ENCODE measurements at places on chromosomes 1 and 21. TPM values are rescaled to one million over a fixed set of nuclear protein-coding genes. Genes with fewer than 3 reads are reported as not detected.
A peak's percentile ranks its signal among the peaks of the same experiment; 100 is the strongest.

The TAF1A gene
- polyA plus RNA-seq = 5.1 TPM

The BGLAP gene
- not detected for polyA plus RNA-seq

The MYOG gene
- not detected for polyA plus RNA-seq

The OVAAL gene
- polyA plus RNA-seq = not detected

The GOLT1A gene
- not detected for polyA plus RNA-seq

The S100A10 gene
- polyA plus RNA-seq = 219 TPM

- no peaks in the 10 kb centered on the region for H3K27me3 ChIP-seq
- no peak overlapping the region for H3K4me3 ChIP-seq
- no peak for DNase-seq
- H3K27ac ChIP-seq = no peak overlapping the region
- H3K4me1 ChIP-seq = no peaks in the 10 kb centered on the region
Measured at GRCh38 chr1:101843160-101843559, 153.6 kb downstream of the OLFM3 start.

DNA sequence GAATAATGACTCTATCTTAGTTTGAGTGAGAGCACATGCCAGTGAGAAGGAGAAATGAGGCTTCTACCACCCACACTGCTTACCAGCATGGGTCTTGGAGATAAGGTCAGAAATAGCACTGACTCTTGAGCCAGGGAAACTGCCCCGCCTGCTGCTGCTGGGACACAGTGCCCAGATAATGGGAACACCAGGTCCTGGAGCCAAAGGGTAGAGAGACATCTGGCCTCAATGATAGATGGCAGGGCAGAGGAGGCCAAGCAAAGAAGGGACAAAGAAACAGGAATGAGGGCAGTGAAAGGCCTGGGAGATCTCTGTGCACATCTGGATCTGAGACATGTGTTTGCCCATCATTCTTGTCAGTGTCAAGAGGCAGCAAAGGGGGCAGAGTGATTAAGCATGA, 97.4 kb downstream of the MIS18A start:
- no peaks in the 10 kb centered on the region for H3K4me1 ChIP-seq
- no peak overlapping the region for H3K27ac ChIP-seq
- H3K36me3 ChIP-seq = no peaks in the 10 kb centered on the region
- no peaks in the 10 kb centered on the region for H3K27me3 ChIP-seq

GRCh38 chr21:18245464-18245967, 883 bp downstream of the CHODL start:
- H3K36me3 ChIP-seq = no peaks in the 10 kb centered on the region
- no peak overlapping the region for H3K4me3 ChIP-seq
- H3K27ac ChIP-seq = no peak overlapping the region
- DNase-seq = no peak
- peaks cover 20% of the 10 kb centered on the region for H3K27me3 ChIP-seq
- H3K4me1 ChIP-seq = peaks cover 6% of the 10 kb centered on the region

GRCh38 chr1:178490136-178490535, 6.6 kb downstream of the CLEC20A start:
- H3K4me1 ChIP-seq = peaks cover 14% of the 10 kb centered on the region
- DNase-seq = no peak
- H3K27ac ChIP-seq = no peak overlapping the region
- no peaks in the 10 kb centered on the region for H3K27me3 ChIP-seq

GRCh38 chr1:201429736-201430501, 8.4 kb upstream of the TNNI1 start:
- H3K4me3 ChIP-seq = no peak overlapping the region
- DNase-seq = no peak
- H3K4me1 ChIP-seq = no peaks in the 10 kb centered on the region
- H3K27ac ChIP-seq = no peak overlapping the region
- no peaks in the 10 kb centered on the region for H3K36me3 ChIP-seq

DNA sequence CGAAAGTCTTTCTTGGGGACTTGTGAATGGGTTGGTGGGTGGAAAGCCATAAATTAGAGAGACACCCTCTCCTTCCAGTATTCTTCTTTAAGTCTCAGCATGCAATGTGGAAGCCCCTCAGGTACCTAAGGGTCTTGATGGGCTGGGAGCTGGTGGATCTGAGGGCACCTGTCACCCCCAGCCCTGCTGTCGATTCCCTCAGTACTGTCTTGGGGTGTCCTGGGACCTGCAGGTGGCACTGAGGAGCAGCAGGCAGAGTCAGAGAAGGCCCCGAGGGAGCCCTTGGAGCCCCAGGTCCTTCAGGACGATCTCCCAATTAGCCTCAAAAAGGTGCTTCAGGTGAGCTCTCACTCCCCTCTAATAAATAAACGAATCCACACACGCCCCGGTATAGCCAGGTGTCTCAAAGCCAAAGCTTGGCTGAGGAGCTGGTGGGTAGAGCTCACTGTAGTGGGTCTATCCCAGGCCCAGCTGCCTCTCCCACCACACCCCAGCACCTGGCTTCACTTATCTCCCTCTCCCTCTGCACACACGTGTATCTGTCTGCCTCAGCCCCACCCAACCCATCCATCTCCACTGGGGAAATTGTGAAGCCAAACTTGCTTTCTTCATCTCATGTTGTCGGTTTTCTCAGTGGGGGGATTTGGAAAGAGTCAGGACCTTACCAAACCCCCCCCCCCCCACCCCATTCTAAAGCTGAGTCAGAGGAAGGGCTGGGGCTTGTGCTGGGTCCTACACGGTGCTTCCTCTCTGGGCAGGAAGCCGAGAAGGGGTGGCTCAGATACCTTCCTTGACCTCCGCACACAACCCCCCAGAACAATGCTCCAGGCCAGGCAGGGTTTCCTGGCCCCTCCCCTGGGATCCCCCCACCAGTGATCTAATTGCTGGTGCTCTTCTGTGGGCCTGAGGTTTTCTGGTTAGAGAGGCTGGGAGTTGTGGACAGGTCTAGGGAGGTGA, 1.6 kb downstream of the ADAM15 start:
- H3K27ac ChIP-seq = peak overlapping the region; percentile 79
- peaks cover 28% of the 10 kb centered on the region for H3K4me1 ChIP-seq
- H3K36me3 ChIP-seq = peaks cover 41% of the 10 kb centered on the region
- peak overlapping the region; percentile 81 for H3K4me3 ChIP-seq
- no peak for DNase-seq
- H3K27me3 ChIP-seq = no peaks in the 10 kb centered on the region

DNA sequence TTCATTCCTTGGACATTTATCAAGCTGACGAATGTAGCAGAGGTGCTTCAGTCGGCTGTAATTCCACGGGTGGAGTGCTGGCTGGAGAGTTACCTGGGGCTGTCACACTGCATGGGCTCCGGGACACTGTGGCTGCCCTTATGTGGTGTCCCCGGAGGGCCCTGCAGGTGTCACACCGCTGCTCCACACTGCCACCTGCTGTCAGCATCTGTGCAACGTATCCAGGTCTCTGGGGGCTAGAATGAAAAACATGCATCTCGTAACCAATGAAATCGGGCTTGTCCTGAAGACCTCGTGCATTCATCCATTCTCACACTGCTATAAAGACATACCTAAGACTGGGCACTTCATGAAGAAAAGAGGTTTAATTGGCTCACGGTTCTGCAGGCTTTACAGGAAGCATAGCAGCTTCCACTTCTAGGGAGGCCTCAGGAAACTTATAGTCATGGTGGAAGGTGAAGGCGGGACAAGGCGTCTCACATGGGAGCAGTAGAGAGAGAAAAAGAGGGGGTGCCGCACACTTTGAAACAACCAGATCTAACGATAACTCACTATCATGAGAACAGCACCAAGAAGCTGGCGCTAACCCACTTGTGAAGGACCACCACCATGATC, 46.7 kb upstream of the PCBP3 start:
- peaks cover 2% of the 10 kb centered on the region for H3K27me3 ChIP-seq
- no peak overlapping the region for H3K27ac ChIP-seq
- no peaks in the 10 kb centered on the region for H3K4me1 ChIP-seq
- peak; percentile 48 for DNase-seq
- no peaks in the 10 kb centered on the region for H3K36me3 ChIP-seq
- H3K4me3 ChIP-seq = no peak overlapping the region

GRCh38 chr1:191405417-191405816, 752.8 kb upstream of the RGS18 start:
- H3K4me3 ChIP-seq = no peak overlapping the region
- DNase-seq = no peak
- no peak overlapping the region for H3K27ac ChIP-seq

GRCh38 chr1:61588736-61589672, 135.9 kb downstream of the TM2D1 start:
- DNase-seq = peak; percentile 33
- H3K27ac ChIP-seq = no peak overlapping the region
- H3K27me3 ChIP-seq = no peaks in the 10 kb centered on the region
- H3K36me3 ChIP-seq = no peaks in the 10 kb centered on the region
- H3K4me1 ChIP-seq = peaks cover 5% of the 10 kb centered on the region

DNA sequence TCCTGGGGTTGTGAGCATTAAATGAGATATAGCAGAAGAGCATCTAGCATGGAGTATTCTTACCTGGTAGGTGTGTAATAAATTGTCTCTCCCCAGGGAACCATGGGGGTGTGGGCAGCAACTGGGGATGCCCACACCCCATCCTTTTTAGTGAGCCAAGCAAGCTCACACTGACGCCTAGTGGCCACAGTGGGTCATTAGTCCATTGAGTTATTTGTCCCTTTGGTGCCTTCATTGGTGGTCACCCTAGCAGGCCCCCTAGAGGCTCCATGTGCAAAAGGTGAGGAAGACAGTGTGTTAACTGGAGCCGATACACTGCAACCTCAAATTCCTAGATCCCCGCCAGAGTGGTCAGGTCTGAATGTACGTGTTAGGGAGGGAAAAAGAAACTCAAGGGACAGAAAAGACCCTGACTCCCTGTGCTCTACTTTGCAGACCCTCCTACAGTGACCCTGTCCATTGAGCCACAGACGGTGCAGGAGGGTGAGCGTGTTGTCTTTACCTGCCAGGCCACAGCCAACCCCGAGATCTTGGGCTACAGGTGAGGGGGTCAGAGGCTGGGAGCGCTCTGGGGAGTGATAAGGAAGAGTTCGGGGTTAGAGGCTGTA, 93.3 kb upstream of the CD1D start:
- H3K36me3 ChIP-seq = no peaks in the 10 kb centered on the region
- DNase-seq = peak; percentile 37
- no peaks in the 10 kb centered on the region for H3K4me1 ChIP-seq

DNA sequence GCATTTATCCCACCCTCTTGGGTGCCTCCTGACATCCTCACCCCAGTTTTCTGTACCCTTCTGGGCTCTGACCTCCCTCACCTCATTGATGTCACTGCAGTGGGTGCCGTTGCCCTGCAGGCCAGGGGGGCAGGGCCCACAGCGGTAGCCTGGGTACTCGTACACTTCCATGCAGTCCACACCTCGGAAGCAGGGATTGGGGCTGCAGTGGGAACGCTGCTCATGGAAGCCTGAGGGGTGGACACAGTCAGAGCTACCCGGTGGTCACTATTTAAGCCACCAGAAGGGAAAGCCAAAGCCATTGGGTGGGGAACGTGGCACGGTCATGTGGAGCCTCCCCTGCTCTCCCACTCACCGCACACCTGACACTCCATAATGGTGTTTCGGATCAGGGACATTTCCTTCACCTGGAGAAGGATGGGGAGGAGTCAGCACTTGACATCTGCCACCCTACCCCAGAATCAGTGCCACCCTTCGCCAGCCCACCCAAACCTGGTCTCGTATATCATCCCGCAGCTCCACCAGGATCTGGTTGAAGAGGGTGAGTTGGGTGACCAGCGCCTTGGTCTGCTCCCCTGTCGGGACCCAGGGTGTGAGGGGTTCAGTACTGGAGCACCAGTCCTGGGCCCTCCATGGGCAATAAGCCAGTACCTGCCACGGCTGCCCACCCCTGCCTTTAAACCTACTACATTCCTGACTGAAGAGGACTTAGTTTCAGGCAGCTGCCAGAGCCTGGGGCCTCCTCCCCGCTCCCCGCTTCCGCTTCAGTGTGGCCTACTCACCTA, 4.8 kb downstream of the THBS3 start:
- H3K4me3 ChIP-seq = no peak overlapping the region
- no peak for DNase-seq
- H3K36me3 ChIP-seq = no peaks in the 10 kb centered on the region
- H3K4me1 ChIP-seq = peaks cover 15% of the 10 kb centered on the region
- H3K27me3 ChIP-seq = no peaks in the 10 kb centered on the region

DNA sequence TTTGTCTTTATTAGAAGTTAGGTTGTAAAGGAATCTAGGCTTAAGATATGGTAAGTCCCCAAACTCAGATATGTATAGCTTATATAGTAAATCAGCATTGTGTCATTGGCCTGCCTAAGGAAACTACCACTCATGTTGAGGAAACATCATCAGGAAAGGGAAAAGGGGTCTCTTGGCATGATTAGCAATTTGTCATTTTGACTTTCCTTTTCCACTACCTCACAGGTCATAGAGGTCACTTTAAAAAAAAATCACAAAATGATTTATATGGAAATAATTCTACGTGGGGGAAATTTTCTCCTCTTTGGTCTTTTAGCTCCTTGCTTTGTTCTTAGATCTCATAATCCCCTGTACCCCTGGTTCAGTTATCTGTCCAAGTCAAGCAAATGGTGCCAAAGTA, 213.5 kb downstream of the RPS6KC1 start:
- H3K4me1 ChIP-seq = no peaks in the 10 kb centered on the region
- no peak for DNase-seq
- no peak overlapping the region for H3K4me3 ChIP-seq
- H3K27me3 ChIP-seq = no peaks in the 10 kb centered on the region

- H3K27ac ChIP-seq = no peak overlapping the region
- no peak for DNase-seq
- no peaks in the 10 kb centered on the region for H3K36me3 ChIP-seq
- no peaks in the 10 kb centered on the region for H3K27me3 ChIP-seq
Measured at GRCh38 chr1:94974824-94975223, 47.9 kb upstream of the CNN3 start.

GRCh38 chr1:201156346-201156745, 2.1 kb upstream of the TMEM9 start:
- H3K27me3 ChIP-seq = no peaks in the 10 kb centered on the region
- H3K4me3 ChIP-seq = no peak overlapping the region
- no peaks in the 10 kb centered on the region for H3K36me3 ChIP-seq
- H3K4me1 ChIP-seq = peaks cover 14% of the 10 kb centered on the region

DNA sequence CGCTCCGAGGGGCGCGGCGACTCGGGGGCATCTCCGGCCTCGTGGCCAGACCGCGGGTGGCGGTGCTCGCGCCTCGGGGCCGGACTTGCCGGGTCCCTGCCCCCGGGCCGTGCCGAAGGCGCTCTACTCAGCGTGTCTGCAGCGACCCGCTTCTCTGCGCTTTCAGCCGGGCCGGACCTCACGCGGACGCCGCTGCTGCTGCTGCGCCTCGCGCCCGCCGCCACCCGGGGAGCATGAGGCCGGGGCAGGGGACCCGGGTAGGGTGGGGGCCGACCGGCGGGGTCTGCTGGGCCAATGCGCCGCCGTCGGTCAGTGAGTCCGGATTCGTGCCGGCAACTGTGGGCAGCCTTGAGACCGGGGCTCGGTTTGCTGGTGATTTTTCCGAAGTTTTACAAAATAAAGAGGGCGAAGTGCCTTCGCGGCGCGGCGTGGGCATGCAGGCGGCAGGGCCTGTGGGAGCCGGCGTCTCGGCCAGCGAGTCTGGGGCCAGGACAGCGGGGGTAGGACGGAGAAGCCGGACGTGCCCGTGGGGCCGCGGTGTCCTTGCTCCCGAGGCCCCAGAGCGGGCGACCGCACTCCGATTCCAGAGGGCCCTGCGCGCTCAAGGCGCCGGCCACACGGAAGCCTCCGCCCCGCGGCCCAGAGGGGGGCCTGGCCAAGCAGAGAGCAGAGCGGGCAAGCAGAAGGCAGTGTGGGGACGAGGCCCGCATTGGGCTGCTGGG, 749 bp downstream of the FAM163A start:
- no peak overlapping the region for H3K27ac ChIP-seq
- H3K36me3 ChIP-seq = no peaks in the 10 kb centered on the region
- peaks cover 18% of the 10 kb centered on the region for H3K4me1 ChIP-seq
- H3K27me3 ChIP-seq = peaks cover 62% of the 10 kb centered on the region

All from CD14-positive monocyte (primary cell).